ENCODE measurements at places on chromosomes 4 and X. TPM values are rescaled to one million over a fixed set of nuclear protein-coding genes. Genes with fewer than 3 reads are reported as not detected.
A peak's percentile ranks its signal among the peaks of the same experiment; 100 is the strongest.

DNA sequence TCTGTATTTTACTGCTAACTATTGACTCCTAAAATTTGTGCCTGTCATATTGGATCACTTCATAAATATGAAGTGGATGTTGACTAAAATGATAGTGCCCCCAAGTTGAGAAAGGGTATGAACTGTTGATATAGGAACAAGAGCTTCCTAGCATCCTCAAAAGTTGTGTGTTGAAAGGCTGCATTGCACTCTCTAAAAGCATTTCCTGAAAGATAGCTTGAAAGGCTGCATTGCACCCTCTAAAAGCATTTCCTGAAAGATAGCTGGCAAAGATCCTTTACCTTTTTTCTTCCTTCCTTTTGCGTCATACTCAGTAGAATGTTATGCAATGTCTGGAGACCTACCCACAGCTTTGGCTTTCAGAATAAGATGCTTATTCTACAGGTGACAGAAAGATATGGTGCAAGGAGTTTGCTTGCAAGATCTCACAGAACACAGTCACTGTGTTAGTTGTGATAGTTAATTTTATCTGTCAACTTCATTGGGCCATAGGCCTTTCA, 274.6 kb upstream of the GALNTL6 start:
- DNase-seq: no peak

GRCh38 chr4:105145903-105146275, 787 bp upstream of the TET2 start:
- no peak for DNase-seq

NLGN3 gene
- total RNA-seq: 0.92 TPM

GRCh38 chrX:10676235-10676957, 56.0 kb upstream of the MID1 start:
- no peak for DNase-seq

RHOXF2 gene
- total RNA-seq: not detected

DNA sequence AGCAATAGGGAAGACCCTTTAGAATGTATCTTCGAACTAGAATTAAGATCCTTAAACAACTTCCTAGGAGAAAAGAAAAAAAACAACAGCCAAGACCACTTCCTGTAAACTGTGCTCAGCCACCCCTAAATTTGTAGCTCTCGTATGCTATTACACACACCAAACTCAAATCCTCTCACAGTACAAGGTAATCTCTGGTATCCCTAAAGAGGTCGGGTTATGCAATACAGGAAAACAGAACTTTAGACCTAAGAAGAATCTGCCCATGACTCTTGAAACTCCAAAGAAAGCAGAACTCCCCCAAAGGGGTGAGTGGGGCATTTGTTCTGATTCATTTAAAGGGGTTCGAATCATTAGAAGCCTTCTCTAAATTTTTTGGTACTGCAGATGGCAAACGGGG, 170.9 kb upstream of the CASK start:
- DNase-seq: no peak

- DNase-seq: peak; percentile 46
Measured at GRCh38 chrX:129577473-129577872, 37.4 kb downstream of the OCRL start.

GRCh38 chrX:69424910-69425309, 79.2 kb upstream of the NALF2 start:
- DNase-seq: no peak

GRCh38 chr4:3330707-3331106, 37.9 kb downstream of the RGS12 start:
- peak; percentile 11 for DNase-seq

DNA sequence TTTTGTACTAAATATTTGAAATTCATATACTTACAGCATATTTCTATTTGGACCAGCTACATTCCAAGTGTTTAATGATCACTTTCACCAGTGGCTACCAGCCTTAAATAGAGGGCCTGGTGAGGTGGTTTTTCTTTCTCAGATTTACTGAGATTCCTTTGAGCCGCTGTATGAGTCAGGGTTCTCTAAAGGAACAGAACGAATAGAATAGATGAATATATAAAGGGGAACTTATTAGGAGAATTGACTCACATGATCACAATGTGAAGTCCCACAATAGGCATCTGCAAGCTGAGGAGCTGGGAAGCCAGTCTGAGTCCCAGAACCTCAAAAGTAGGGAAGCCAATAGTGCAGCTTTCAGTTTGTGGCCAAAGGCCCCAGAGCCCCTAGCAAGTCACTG, 146.2 kb upstream of the TLL1 start:
- no peak for DNase-seq

DNA sequence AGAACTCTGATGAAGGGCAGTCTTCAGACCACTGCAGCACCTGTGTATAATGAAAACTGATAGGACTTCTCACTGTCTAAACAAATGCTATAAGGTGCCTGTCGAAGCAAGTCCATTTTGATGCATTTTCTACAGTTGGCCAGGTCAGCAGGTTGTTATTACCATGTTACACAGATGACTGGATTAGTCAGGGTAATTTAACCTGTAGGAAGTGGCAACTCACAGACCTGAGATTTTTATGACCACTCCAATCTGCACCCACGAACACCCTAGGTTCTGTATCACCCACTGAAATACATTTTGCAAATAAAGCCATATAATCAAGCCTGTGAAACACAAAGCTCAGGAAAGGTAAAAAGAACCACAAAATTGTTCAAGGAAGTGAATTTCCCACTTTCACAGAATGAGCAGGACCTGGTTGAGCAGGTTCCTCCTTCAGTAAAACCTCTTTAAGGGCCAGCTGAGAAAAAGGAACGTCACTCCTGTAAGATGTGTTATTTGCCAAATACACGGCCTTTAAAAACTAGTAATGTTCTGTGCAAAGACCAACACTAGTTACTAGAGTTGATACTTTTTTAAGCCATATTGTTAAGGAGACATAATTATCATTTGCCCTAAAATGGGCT, 12.7 kb downstream of the MAML3 start:
- peak; percentile 79 for DNase-seq

DNA sequence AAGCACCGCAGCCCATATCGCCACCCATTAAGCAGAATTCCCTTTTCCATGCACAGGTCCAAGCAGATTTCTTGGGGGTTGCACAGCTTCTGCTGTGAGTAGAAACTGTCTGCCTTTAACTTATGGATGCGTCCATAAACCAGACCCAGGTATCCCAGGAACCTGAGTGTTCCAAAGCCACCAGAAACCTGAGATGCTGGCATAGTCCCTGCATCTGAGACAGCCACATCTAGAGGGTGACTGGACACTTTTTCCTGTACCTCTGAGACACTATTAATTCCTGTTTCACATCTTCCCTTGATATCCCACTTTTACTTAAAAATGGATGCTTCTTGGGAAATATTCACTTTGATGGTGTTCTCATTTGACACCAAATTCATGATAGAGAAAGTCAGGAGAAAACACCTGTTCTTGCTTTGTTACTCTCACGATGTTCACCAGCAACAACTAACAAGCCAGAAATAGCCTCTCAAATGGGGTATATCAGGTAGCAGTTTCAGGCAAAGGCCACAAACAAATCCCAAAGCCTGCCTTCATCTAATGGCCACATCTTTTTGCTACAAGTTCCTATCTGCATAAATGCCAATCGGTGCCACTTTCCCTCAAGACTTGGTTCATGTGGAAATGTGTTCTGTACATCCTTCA, 45.5 kb upstream of the PRDX4 start:
- DNase-seq: no peak

RAB9B gene
- 4.5 TPM for total RNA-seq

GRCh38 chr4:169050284-169050683, 40.2 kb upstream of the CBR4 start:
- no peak for DNase-seq

- no peak for DNase-seq
Measured at GRCh38 chr4:70473679-70474078, 1.7 kb downstream of the MUC7 start.

DNA sequence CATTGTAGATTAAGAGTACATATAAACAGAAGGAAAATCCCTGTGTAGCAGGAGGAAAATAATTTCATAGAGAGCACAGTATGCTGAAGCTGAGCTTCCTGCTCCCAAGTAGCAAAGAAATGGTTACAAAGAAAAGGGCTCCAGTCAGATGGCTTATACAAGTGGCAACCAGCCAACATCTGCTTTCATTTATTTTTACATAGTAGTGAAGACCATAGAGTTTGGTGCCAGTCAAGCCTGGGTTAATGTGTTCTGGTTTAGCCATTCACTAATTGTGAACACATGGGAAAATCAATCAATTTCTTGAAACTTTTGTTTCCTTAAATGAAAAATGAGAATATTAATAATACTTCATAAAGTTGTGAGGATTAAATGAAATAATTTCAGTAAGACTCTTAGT, 111.3 kb upstream of the ELOVL6 start:
- DNase-seq: no peak

DNA sequence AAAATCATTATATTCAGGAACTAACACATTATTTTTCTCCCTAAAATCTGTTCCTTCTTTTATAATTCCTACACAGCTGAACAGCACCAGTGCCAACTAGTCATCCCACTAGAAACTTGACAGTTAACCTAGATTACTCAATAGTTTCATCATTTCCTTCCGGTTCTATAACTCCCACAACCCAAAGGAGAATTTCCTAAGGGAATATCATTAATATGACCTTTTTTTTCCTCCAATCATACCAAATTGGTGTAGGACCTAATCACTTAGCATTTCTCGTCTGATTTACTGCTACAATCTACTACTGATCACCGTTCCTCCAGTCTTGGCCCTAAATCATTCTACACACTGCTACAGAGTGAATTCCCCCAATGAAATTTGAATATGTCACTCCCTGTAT, 45.9 kb downstream of the WDFY3 start:
- no peak for DNase-seq

DNA sequence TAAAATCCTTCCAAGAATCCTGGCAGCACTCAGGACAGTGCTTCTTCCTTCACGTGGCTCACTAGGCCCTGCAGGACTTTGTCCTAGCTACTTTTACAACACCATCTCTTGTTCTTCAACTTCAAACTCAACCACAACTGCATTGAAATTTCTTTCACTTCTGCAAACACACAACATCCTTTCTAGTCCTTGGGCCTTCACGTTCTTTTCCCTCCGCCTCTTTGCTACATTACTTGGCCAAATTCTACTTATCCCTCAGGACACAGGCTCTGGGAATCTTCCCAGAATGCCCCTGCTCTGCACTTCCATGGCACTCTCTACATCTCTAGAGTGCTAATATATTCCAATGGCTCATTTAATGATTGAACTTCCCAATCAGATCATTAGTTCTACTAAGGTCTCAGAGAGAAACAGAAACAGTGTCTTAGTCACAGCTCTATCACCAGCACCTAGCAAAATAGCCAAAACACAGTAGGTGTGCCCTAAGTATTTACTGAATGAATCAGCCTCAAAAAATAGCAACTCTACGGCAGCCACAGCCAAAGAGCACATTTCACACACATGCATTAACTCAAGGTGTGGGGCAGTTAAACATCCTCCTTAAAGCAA, 73.3 kb downstream of the MANBA start:
- DNase-seq: peak; percentile 33

- DNase-seq: peak; percentile 55
Measured at GRCh38 chr4:140297221-140297570, 76.2 kb upstream of the SCOC start.

DNA sequence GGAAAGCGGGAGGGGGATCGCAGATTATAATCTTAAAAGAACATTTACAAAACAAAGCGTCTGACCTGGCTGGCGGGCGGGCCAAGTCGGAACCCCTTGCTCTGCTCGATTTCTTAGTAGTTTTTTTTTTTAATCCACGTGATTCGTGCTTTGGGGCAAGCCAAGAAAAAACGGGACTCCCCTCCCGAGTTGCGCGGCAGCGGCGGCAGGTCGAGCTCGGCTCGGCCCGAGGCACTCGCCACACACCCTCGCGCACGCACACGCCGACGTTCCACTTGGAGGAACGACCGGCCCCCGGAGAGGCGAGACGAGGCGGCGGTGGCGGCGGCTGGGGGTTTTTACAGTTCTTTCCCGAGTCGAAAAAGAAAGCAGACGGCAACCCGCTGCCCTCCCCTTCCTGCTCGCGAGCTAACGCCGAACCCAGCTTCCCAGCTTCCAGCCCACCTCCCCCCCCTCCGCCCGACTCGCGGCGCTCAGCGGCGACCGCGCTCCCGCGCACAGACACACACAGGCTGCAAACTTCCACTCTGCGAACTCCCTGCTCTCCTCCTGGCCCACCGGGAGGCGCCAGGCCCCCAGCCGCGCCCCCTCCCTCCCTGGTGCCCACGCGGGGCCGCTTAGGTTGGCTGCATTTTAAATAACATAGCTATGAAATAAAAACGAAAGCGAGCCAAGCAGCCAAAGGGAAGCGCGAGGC, 1.2 kb downstream of the BCOR start:
- peak; percentile 80 for DNase-seq

DNA sequence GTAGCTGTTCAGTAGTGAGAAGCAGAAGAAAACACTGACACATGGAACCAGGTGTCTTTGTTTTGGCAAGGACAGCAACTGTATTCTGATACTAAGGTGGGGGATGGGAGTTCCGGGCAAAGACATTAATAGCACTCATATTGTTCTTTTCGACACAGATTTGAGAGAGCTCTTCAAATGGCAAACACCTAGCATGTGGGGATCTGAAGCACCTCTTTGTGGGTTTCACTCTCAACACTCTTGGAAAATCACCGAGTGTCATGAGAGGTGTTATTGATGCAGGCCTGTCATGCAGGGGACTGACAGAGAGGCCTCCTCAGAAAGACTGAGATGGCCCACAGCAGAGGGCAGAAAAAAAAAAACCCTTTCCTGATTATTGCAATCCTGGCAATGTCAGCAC, 228.4 kb upstream of the VCX start:
- no peak for DNase-seq

GRCh38 chr4:54660591-54660990, 2.8 kb downstream of the KIT start:
- DNase-seq: no peak

DNA sequence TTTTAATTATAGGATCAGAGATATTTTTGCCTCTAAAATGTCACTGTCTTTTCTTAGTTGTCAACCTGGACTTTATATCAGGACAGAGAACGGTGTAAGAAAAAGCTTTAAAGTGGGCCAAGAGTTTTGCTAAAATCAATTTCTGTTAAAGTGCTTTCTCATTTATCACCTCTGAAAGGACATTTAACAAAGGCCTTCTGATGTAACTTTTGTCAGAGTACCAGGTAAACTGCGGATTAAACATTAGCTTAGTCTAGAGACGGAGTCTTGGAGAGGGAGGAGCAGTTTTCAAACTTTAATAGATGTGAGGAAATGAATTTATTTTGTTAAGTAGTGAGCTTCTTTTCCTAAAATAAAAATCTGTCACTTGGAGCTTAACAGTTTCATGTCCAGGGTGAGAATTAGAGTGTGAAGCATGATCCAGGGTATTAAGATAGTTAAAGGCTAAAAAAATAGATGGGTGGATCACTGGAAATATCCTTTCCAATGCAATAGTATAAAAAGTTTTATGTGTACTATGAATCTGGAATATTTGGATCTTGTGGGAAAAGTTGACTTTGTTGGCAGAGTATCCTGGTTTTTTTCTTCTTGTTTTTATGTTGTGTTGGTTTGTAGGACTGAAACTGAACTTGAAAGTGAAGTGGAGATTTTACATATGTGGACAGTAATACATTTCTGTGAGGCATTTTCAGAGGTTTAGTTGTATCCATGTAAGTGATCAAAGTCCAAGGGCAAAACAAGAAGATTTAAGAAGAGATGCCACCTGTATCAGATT, 33.6 kb upstream of the BMPR1B start:
- DNase-seq: no peak

SHROOM2 gene
- total RNA-seq: 3.7 TPM

- DNase-seq: no peak
Measured at GRCh38 chr4:104905065-104905464, 241.6 kb upstream of the TET2 start.

- DNase-seq: no peak
Measured at GRCh38 chr4:80360900-80361299, 25.4 kb downstream of the CFAP299 start.
